ENCODE measurements at places on chromosomes 3 and 15.
A peak's percentile ranks its signal among the peaks of the same experiment; 100 is the strongest.

GRCh38 chr3:58058361-58059263 is 50.4 kb downstream of the FLNB start:
- no peak for DNase-seq

GRCh38 chr3:188179006-188179966 is 25.3 kb downstream of the LPP start:
- DNase-seq = no peak

DNA sequence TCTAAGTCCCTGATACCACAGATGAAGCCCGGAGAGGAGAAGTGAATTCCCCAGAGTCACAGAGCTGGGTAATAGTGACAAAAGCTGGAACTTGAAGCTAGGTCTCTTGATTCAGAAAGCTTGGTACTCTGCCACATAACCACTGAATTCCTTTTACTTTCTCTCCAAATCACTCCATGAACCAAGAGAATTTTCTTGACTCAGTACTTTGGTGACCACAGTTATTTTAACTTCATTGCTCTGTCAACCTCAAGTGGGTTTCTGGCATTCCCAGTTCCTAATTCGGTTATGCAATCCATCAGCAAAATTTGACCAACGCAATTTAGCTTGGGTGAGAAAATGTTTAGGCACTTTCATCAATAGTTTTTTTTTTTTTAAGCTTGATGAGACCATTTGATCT is 61.0 kb upstream of the PPARG start:
- DNase-seq = no peak

- no peak for DNase-seq
Observed at GRCh38 chr3:133851266-133851906, 44.3 kb downstream of the RAB6B start.

GRCh38 chr3:99875929-99876841 is 58.5 kb downstream of the CMSS1 start:
- peak; percentile 53 for DNase-seq

Data from activated T-helper 1 cell treated with Interleukin-2 at 50 U/mL for 16 hours (primary cell).